ENCODE measurements at places on chromosomes 13 and 19. TPM values are rescaled to one million over a fixed set of nuclear protein-coding genes. Genes with fewer than 3 reads are reported as not detected.

Gene CEACAM20
- not detected for total RNA-seq

Gene SIGLEC9
- 1.1 TPM for total RNA-seq

Gene PRRG2
- total RNA-seq: 1.5 TPM

Gene HIPK4
- total RNA-seq: not detected

Gene EPS8L1
- total RNA-seq: 8.7 TPM

Gene TNFSF11
- total RNA-seq: 2.8 TPM

Gene CLEC17A
- total RNA-seq: 0.28 TPM
